Stimulated activated CD8-positive, alpha-beta memory T cell treated with anti-CD3 and anti-CD28 coated beads, Interleukin-4, amount 100 ng/mL, for 4 hours (primary cell): ENCODE measurements at places on chromosomes 4 and X.

DNA sequence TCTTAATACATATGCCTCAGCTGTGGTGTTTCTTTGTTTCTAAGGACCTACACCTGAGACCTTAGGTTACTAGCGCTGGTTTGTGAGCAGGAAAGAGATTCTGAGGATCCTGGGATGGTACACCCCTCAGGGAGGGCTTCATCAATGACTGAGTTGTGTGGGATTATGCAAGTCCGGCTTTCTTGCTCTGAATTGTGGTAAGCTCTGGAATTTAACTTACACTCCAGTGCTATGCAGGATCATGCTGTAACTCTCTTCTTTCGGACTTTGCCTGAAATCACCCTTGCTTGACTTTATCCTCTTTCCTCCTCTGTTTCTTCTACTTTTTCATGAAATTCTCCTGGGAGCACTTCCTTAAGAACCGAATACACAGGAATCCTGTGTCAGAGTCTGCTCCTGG is 431.5 kb upstream of the BOD1L1 start:
- no peak for DNase-seq

DNA sequence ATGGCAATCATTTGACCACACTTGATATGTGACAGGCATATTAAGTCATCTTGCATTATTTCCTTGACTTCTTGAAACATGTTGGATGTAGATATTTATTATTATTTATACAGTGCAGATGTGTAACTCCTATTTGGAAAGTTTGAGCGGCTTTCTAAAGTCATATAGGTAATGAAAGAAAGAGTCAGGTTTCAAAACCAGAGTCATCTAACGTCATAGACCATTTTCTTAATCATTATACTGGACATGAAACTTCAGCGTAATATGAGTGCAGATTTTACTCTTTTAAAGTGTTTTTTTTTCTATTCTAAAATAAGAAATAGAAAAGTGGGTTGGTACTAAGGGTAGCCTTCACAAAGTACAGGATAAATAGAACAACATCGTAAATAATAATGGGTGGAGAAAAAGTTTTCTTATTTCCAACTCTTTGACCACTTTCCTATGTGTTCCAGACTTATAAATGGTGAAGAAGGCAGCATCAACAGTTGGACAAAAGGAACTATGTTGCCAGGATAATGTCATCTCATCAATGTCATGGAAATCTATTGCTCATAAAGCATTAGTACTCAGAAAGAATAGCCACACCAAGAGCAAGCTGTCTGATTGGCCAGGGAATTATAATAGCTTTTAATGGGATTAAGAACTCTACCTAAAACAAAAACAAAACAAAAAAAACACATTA is 108.0 kb upstream of the PCDH18 start:
- DNase-seq, result no peak

- no peak for DNase-seq
Observed at GRCh38 chr4:183201331-183201730, 102.3 kb downstream of the WWC2 start.

DNA sequence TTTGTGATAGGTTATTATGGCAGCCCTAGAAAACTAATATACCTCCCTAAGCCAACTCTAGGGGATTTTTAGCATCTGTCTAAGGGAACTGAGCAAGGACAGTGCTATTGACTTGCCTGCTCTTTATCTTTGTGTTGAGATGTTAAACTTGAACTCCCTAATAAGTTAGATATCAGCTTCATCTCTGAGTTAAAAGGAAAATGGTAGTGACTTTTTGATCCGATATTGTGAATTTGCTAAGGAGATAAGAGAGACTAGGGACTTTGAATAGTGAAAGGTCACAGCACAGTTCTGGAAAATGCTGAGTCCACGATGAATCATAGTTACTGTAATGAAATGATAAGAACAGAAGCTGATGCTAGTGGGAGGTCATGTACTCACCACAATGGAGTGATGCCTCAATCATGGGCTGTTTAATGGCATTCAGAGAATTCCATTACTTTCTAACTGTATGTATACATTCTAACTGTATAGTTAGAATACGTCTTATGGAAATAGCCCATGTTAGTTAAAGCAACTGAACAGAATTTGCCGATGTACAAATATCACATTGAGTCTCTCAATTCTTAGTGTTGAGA is 147.2 kb downstream of the GLRA3 start:
- no peak for DNase-seq

GRCh38 chrX:100484971-100485370 is 74.9 kb upstream of the PCDH19 start:
- DNase-seq, result no peak

DNA sequence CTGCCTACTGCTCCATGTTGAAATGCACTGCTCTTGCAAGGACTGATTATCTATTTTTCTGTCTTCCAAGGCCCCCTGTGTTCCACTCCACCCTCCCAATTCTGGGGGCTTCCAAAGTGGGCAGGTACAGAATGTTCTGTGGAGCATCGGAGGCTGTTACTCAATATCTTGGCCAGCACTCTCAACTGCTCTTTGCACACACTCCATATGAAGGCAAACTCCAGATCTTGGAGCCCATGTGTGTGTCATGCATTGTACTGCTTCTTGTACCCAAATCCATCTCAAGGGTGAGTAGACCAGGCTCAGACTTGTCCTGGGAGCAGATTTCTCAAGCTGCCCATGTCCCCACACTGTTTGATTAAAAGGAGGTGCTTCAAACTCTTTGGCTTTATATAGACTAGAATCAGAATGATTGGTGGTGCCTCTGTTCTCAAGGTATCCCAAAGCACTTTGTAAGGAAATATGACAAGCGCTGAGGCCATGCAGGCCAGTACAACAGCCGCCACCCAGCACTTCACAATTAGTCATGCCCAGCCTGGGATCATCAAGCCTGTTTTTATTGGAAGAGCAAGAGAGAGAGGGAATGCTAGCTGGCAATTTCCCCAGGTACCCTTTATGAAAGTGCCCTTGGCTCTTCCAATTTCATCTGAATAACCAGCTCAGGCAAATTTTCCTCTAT is 44.3 kb downstream of the AR start:
- DNase-seq, result no peak

GRCh38 chr4:16532240-16532970 is 306.1 kb upstream of the TAPT1 start:
- no peak for DNase-seq

DNA sequence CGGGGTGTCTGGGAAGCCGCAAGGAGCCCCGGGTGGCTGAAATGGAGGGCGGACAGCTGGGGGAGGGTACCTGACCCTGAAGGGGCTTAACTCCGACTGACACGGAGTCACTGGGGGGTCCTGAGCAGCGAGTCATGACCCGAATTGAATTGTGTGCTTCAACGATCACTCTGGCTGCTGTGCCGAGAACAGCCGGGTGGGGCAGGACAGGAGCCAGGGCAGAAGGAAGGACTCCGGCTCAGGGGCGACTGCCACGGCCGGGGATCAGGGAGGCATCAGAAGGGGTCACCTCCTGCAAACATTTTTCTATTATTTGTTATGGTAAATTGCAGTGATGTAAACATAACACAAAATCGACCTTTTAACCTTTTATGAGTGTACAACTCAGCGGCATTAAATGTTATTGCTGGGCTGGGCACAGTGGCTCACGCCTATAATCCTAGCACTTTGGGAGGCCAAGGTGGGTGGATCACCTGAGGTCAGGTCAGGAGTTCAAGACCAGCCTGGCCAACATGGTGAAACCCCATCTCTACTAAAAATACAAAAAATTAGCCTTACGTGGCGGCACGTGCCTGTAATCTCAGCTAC is 21.6 kb downstream of the ZFYVE28 start:
- no peak for DNase-seq

- no peak for DNase-seq
Observed at GRCh38 chr4:26238778-26239679, 81.8 kb upstream of the RBPJ start.

- no peak for DNase-seq
Observed at GRCh38 chr4:170137466-170137865, 47.7 kb upstream of the AADAT start.

DNA sequence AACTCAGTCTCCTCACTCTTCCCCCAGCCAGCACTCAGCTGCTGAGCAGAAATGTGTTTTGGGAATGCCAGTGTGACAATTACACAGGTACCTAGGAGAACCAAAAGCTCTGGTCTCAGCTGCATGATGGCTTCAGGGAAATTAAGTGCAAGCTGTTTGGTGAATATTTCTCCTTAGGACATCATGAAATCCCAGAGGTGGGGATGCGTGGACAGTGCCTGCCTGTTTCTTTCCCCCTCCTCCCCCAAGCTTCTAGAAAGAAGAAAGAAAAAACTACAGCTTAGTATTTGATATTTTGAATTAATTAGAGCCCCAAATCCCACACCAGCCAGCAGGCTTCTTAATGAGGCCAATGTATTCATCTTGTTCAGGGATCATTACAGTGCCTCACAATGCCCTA is 243.0 kb downstream of the IDS start:
- DNase-seq, result no peak

DNA sequence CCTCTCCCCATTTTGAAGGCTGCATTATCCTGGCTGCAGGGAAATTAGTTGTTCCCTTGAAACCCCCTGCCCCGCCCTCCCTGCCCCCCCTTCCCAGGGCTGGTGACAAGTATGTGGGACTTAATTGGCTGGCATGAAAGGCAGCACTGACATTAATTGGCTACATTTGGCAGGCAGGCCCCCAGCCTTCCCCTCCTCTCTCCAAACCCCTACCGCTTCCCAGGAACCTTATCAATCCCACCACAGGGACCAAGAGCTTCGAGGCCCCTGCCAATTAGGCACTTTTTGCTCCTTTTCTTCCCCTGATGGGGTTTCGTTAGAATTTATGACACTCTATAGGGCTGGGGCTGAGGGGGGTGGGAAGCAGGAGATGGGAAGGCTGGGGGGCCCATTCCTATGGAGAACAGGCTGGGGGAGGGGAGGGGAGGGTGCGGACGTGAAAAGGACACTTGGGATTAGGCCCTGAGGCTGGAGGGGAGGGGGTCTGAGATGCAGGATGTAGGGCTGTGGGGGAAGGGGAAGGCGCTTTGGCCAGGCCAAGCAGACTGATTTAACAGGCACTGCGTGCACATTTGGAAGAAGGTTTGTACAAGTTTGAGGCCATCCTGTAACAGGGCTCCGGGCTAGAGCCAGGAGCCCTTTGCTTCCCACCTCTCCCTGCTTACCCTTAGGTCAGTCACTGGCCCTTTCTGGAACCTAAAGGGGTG is 52.2 kb downstream of the EFNB1 start:
- no peak for DNase-seq

GRCh38 chr4:73718375-73719373 is 21.7 kb upstream of the CXCL8 start:
- DNase-seq, result no peak

DNA sequence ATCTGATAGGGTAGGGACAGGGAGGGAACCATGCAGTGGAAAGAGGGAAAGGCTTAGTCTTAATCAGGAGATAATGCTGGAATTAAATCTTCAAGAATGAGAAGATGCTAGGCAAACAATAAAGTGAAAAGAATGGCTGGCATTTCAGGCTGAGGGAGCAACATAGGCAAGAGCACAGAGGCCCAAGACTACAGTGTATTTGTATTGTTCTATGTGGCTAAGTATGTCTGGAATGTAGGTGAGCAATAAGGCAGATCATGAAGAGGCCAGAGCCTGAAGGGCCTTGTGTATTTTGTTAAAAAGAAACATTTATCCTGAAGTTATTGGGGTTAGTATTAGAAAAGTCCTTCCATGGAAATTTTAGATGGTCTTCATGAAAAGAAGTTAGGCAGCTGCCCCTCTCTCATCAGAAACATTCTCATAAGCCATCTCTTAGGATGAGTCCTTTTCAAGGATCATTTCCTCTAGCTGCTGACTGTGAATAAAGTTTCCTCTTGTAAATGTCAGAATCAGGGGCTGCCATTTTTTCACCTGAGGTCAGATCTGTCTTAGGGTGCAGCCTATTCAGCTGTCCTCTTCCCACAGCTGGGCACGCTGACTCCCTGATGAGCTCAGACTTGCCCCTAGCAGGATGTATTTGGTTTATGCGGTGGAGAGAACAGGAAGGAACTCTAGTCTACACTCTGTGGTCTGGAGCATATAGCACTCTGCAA is 46.3 kb downstream of the ATP10D start:
- peak; percentile 29 for DNase-seq

- no peak for DNase-seq
Observed at GRCh38 chr4:128161138-128161537, 100.0 kb downstream of the LARP1B start.
